ENCODE measurements at places on chromosomes 13 and 19.

DNA sequence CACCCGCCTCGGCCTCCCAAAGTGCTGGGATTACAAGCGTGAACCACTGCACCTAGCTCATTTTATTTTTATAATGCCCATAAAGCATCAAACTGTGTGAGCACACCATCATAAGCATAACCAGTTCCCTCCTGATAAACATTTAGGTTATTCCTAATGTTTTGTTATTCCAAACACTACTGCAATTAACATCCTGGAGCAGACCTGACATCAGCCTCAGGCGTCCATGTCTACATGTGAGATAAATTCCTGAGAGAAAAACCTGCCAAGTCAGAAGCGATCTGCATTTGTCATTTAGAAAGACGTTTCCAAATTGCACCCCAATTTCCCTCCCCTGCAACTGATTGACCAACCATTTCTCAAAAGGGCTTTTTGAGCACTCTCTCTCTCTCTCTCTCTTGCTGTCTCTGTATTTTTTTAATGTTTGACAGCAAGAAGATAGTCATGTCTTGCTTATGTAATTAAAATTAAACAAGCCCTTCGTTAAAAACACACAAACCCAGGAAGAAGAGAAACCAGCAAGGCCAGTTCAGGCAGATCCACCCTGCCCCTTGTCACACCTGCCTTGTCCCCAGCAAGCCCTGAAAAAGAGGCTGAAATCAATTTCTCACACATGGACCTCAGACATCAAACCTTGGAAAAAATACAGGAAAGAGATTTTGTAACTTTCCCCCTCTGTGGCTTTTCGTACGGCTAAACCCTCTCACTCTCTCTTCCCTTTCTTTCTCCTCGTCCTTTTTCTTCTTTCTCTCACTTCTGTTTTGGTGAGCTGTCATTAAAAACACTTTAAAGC lies 9.9 kb downstream of the LYPD3 start:
- no peak for DNase-seq

- DNase-seq, result peak; percentile 47
Measured at GRCh38 chr19:51470966-51471365, 7.4 kb upstream of the CEACAM18 start.

- DNase-seq, result no peak
Measured at GRCh38 chr13:59472134-59472533, 691.6 kb downstream of the DIAPH3 start.

GRCh38 chr19:3538965-3539755 lies at the start of gene TEKTIP1:
TEKTIP1 (plus strand) TSS chr19:3539174; CDS start chr19:3539178, 4 bp downstream.
- no peak for DNase-seq

DNA sequence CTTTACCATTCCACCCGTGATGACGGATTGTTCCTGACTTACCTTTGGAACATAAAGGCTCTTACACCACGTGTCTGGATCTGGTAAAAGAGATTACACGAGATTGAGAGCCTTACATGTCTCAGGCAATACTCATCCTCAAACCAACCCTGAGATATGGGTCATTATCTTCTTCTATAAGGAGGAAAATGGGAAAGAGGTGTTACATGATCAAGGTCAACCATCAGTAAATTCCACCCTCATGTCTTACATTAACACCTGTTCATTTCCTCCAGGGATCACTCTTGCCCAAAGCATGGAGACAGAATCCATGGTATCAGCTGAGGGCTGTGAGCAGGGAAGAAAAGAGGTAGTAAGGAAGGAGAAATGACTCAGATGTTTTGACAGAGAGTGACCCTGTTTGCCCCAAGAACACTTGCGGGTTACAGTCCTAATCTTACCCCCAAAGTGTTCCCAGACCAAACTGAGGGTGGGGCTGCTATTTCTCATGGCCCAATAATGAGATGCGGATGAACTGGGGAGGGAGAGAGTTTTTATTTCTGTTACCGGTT lies 19.6 kb downstream of the LILRB4 start:
- DNase-seq, result no peak

DNA sequence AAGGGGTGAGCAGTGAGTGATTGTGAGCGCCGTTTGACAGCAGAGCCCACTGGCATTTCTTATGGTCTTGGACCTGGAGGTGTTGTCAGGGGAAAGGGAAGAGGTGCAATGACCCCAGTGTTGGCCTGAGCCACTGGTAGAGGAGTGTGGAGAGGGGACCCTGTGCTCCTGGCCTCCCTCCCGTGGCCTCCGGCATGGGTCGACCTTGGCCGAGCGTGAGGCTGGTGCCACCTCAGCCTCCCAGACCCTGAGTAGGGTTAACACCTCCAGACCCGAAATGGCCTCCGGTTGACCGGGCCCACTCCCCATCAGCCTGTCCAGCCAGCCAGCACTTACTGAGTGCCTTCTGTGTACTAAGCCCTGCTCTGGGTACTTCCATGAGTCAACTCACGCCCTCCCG lies 6.5 kb downstream of the TRAPPC5 start:
- DNase-seq, result no peak

DNA sequence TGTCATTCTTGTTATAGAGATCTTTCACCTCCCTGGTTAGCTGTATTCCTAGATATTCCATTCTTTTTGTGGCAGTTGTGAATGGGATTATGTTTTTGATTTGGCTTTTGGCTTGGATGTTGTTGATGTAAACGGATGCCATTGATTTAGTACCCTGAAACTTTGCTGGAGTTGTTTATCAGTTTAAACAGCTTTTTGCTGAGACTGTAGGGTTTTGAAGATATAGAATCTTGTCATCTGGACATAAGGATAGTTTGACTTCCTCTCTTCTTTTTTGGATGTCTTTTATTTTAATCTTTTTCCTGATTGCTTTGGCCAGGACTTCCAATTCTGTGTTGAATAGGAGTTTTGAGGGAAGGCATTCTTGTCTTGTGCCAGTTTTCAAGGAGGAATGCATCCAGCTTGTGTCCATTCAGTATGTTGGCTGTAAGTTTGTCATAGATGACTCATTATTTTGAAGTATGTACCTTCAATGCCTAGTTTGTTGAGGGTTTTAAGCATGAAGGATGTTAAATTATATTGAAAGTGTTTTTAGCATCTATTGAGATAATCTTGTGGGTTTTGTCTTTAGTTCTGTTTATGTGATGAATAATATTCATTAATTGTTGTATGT lies 16.8 kb downstream of the ZNF431 start:
- DNase-seq, result no peak

DNA sequence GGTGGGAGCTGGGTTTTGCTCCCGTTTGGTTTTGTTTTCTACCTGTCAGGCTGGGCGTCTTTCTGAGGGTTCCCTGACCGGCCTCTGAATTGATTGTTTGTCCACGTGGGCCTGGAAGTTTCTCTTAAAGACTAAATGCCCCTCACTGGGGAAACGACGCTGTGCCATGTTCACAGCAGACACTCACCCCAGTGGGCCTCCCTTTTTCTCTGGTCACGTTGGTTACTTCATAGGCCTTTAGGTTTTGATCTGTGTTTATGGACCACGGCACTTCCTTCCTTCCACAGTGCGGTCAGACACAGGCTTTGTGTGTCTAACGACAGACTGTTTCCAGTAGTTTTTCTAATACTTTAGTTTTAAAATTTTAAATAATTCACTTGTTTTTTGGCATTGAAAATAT lies 20.1 kb upstream of the NDUFS7 start:
- peak; percentile 44 for DNase-seq

DNA sequence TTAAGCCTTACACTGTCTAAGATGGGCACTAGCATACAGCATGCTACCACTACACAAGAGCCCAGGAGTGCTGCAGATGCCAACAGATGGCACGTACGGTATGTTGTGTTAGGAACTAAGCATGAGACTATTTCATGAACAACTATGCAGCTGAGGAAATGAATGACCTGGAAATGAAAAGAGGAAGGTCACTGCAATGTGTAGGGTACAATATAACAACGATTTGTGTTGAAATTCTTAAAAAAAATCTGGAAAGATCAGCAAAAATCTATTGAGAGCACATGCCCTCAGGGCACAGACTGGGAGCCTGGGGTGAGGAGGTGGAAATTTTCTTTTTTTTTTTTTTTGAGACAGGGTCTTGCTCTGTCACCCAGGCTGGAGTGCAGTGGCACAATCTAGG lies 14.4 kb downstream of the HAUS8 start:
- DNase-seq, result peak; percentile 52

All from suppressor macrophage treated with lipopolysaccharide for 1 hour (primary cell).